ENCODE measurements at places on chromosomes 13 and 19.

GRCh38 chr13:101390461-101390860 lies 25.8 kb downstream of the NALCN start:
- no peak for DNase-seq

- no peak for DNase-seq
These were observed 150.3 kb downstream of the SLITRK5 start for GRCh38 chr13:87821512-87821911.

- peak; percentile 48 for DNase-seq
These were observed 20.0 kb downstream of the TICAM1 start for GRCh38 chr19:4811328-4812131.

- no peak for DNase-seq
These were observed 2.1 kb upstream of the ZSCAN5A start for GRCh38 chr19:56316728-56317127.
